Osteoblast (primary cell): ENCODE measurements at places on chromosomes 1 and 21. TPM values are rescaled to one million over a fixed set of nuclear protein-coding genes. Genes with fewer than 3 reads are reported as not detected.

RIPPLY3 gene
- not detected in 2 replicates for total RNA-seq

SNAPIN gene
- 53.6 TPM in 2 replicates for total RNA-seq

HES3 gene
- total RNA-seq, result not detected in 2 replicates

DIO1 gene
- total RNA-seq, result not detected in 2 replicates

OR2L5 gene
- total RNA-seq, result not detected in 2 replicates

CD34 gene
- total RNA-seq, result under 0.01 and 0.36 TPM in 2 replicates

LTN1 gene
- 26.5 and 27.5 TPM in 2 replicates for total RNA-seq

FNDC7 gene
- total RNA-seq, result not detected in 2 replicates
